ENCODE measurements at places on chromosomes 1 and 21.

- no peak for DNase-seq
Observed at GRCh38 chr1:48851638-48852037, 74.9 kb upstream of the BEND5 start.

DNA sequence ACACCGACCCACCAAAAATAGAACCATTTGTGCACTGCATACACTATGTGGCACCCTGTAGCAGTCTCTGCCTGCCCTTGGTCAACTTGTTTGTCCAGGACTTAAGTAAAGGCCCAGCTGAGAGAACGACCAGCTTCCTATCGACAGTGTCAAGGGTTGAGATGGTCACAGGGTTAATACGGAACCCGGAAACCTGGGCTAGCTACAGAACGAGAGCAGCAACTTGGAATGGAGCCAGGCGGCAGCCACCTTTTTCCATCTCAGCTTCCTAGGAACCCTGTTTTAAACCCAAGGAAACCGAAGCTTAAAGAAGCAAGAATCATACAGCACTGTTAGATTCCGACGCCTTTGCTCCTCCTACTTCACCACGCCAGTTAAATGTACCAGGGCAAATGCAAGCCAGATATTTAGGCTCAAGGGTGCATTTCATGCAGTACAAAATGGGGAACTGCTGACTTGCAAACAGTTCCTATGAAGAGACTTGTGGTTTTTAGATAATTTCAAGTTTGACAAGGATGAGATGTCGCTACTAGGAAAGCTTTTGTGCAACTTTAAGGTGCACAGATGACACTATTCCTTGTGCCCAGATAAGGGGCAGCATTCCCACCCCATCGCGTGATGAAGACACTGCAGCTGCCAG lies 35.5 kb downstream of the SLC66A1 start:
- no peak for DNase-seq

GRCh38 chr21:42782723-42783242 lies 96.6 kb downstream of the WDR4 start:
- no peak for DNase-seq

- DNase-seq, result no peak
Observed at GRCh38 chr1:197464044-197464443, 196.0 kb downstream of the CRB1 start.

DNA sequence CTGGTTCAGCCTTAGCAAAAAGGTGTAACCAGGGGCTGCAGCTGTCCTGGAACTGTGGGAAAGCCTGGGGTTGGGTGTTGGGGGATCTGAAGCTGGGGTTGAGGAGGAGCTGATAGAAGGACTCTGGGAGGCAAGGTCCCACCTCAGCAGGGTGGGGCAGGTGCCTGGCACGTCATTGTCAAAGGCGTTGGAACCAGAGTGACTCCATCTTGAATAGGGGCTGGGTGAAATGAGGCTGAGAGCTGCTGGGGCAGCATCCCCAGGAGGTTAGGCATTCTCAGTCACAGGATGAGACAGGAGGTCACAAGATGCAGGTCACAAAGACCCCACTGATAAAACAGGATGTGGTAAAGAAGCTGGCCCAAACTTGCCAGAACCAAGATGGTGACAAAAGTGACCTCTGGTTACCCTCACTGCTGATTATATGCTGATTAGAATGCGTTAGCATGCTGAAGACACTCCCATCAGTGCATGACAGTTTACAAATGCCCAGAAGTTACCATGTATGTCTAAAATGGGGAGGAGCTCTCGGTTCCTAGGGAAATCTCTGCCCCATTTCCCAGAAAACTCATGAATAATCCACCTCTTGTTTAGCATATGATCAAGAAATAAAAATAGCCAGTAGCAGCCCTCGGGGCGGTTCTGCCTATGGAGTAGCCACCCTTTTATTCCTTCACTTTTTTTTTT lies 85.4 kb downstream of the IER5 start:
- DNase-seq, result no peak

GRCh38 chr1:181438013-181438412 lies 45.3 kb upstream of the CACNA1E start:
- DNase-seq, result no peak

- no peak for DNase-seq
Observed at GRCh38 chr21:42117967-42118780, 47.1 kb downstream of the UMODL1 start.

DNA sequence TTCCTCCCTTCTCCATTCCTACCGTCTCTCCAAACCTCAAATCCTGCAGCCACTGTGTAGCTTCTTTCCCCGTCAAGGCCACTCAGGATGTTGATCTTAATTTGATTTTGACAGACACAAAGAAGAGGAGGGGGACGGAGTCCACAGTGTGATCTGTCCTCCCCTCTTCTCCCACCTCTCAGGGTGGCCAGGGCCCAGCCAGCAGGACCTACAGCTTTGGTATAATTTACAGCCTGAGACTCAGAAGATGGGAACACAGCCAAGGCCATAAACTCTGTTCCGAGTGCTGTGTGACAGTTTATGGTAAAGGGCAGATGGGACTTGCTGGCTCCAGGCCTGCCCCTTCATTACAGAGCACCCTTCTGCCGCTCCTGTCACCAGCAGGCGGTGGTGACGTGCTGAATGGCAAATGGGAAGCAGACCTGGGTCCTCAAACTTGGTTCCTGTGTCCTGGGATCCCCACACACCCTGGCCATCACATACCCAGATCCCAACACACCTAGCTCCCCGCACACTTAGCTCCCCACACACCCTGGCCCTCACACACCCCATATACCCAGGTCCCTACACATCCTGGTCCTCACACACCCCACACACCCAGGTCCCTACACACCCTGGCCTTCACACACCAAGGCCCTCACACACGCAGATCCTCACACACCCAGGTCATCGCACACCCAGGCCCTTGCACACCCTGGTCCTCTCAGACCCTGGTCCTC lies 71.6 kb downstream of the CD2 start:
- no peak for DNase-seq

- DNase-seq, result no peak
Observed at GRCh38 chr1:239243006-239243405, 143.4 kb upstream of the CHRM3 start.

- no peak for DNase-seq
Observed at GRCh38 chr1:217535601-217536377, 95.1 kb downstream of the GPATCH2 start.

DNA sequence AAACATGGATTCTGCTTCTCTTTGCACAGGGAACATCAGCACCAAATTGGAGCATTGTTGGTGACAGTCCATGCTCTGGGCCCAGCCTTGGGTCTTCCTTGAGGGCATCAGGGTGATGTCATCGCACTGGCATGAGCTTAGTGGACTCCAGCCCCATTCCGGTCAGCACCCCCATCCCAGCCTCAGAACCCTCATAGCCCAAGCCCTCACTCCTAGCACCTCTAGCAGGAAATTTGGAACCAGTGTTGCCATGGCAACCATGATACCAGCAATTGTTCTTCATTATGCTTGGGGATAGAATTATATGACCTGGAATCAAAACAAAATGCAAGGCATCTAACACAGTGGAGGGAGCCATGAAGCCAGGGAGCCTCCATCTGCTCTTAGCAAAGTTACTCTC lies 83.1 kb downstream of the VWA5B1 start:
- no peak for DNase-seq

- DNase-seq, result no peak
Observed at GRCh38 chr1:42593486-42594100, 64.6 kb upstream of the PPIH start.

DNA sequence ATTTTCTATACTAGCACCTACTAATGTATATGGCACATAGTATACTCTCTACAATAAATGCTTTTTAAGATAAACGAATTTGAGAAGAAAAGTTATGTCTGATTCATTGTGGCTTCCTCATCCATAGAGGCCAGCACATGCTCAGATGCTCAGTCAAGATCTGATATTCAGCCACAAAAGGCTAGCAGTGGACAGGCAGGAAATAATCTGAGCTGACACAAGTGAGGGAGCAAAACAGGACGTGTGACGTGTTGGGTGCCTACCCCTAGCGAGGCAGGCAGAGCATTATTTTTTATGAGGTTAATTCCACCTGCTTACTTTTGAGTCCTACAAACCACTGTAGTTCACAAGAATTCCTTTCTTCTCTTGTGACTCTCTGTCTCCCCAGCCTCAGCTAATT lies 550.9 kb downstream of the SMYD3 start:
- no peak for DNase-seq

- no peak for DNase-seq
Observed at GRCh38 chr1:966135-966703, at the start of gene PLEKHN1. PLEKHN1 (plus strand) TSS chr1:966482; CDS start chr1:966532, 50 bp downstream.

DNA sequence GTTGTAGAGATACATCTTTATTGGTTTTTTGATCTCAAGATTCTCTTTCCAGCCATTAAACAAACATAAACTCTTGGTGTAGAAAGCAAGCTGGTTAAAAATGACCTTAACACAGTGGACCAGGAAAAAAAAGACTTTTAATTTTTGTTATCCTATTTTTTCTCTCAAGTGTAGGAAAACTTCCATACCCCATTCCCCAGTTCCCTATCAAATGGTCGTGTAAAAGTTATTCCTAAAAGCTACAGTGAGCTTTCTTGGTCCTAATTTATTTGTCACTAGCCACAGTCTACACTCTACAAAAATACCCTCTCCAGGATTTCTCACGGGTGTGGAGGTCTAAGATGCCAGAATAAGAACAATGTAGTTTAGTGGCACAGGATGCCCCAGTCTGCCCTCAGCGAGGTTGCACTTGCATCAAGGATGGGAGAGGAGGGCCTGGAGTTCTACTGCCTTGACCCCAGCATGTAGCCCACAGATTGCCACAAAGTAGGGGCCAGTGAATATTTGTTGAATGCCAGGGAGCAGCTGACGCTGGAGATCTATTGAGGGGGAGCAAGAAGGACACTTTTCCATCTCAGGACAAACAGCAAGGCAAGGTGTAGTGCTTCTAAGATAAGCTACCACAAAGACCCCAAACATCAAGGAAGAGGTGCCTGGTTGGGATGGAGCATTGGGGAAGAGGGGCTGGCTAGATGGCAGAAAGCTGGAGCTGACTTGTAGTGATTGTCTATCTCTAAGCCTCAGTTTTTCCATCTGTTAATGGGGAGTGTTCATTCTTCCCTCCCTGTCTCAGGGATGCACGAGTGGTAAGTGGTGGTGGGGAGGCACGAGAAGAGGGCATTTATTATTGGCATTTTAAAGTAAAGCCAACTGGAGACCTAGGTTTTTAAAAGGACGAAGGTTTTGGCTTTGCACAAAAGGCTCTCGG lies 1.8 kb downstream of the MYCL start:
- DNase-seq, result no peak

DNA sequence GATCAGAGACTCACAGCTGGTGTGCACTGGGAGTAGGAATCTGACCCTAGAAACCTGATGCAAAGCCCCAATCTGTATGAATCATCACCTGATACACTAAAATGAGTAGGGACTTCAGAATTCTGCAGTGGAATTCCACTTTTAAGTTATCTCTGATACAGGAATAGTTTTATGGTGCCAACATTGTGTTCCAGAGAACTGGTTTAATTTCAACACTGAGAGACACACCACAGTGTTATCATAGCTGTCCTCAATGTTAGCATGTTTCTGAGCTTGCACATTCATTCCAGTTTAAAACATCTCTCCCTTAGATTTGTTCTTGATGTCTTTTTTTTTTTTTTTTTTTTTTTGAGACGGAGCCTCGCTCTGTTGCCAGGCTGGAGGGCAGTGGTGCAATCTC lies 7.1 kb downstream of the UTS2 start:
- DNase-seq, result no peak

GRCh38 chr1:66154394-66154793 lies 361.7 kb downstream of the PDE4B start:
- DNase-seq, result no peak
